HEK293T (cell line): ENCODE measurements at places on chromosomes 2 and 18.

- DNase-seq: no peak
These were observed 2.0 kb downstream of the MRPL30 start for GRCh38 chr2:99183025-99183424.

DNA sequence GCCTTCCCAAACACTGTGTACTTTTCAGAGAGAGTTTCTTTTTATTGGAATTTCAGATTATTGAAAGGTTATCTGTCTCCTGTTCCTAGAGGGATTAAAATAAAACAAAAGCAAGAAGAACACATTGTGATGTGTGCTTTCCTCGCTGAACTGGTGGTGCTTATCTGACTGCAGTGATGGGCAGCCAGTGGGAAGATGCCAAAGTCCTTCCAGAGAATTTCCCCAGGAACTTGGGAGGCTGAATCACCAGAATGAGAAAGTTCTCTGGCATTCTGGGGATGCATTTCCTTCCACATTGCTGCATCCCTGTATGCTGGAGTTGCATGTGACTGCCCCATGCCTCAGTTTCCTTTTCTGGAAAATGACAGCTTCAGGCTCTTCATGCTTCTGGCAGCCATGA lies 53.9 kb upstream of the SEC11C start:
- DNase-seq: no peak

DNA sequence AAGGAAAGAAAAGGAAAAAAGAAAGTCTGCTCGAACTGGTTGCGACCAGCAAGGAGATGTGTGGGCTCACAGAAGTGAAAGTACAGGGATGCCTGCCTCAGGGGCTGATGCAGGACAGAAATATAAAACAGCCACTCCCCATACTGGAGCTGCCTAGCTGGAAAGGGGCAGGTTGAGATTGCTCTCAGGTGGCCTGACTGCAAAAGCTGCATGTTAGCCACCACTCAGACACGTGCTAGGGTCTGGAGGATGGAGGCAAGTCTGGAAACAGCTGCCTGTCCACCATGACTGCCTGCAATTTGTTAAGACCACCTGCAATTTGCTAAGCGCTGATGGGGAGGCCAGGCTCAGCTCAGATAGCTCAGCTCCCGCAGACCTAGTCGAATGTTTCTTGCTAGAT lies 17.9 kb downstream of the B3GNT7 start:
- DNase-seq: peak; percentile 3

GRCh38 chr2:144666032-144666431 lies 146.1 kb upstream of the ZEB2 start:
- DNase-seq: no peak
